ENCODE measurements at places on chromosomes 4 and X.

DNA sequence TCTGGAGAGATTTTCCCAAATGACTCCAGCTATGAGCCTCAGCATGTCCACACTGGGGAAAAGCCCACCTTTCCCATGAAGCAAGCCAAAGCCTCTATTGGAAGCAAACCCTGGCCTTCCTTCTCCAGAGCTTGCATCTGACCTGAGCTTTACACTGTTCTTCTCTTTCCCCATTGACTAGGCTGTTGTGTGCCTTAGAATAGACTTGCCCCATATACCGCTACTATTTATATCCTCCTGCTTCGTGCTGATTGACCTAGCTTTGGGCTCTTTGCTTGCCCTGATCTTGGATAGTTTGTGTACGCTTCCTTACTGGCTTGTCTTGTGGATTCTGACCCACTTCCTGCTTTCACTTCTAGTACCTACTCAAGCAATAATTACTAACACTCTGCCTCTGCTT lies 30.9 kb downstream of the FAM9B start:
- no peak for DNase-seq

DNA sequence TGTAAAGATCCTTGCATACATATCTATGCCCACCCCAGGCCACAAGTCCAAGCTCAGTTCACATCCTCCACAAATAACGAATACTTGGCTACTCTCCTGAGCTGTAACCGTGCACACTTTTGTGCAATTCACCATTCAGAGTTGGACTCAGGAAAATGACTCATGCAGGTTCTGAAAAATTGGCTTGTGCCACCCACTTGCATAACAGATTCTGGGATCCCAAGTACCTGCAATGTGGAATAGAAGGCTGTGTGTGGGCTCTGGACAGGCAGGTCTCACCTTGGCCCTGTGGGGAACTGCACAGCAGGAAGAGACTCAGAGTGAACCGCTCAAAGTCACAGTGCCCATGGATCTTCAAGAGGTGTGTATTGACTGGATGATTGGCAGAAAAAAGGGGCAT lies 502.7 kb downstream of the PACRGL start:
- DNase-seq = no peak

GRCh38 chr4:37953620-37954293 lies 6.4 kb upstream of the PTTG2 start:
- DNase-seq = no peak

- no peak for DNase-seq
Observed at GRCh38 chr4:54400802-54401201, 171.7 kb downstream of the PDGFRA start.

DNA sequence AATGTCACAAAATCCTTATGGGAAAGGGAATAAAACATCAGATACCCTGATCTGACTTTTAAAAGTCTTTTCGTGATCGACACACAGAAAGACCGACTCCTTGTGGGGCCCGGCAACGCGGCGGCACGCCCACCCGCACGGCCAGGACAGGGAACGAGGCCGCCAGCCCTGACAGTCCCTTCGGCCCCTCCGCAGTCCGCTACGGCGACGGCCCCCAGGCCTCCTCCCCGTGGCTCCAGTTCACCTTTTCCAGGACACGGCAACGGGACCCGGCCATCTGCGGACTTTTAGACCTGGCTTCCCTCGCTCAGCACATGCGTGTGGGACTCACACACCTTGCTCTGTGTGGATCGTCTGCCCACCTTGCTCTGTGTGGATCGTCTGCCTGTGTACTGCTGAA lies 33.6 kb upstream of the GTPBP6 start:
- no peak for DNase-seq

GRCh38 chr4:61204353-61205060 lies 4.4 kb downstream of the ADGRL3 start:
- no peak for DNase-seq

- DNase-seq = no peak
Observed at GRCh38 chr4:2419814-2420213, 1.1 kb downstream of the CFAP99 start.

- DNase-seq = no peak
Observed at GRCh38 chr4:54367059-54367458, 138.0 kb downstream of the PDGFRA start.

DNA sequence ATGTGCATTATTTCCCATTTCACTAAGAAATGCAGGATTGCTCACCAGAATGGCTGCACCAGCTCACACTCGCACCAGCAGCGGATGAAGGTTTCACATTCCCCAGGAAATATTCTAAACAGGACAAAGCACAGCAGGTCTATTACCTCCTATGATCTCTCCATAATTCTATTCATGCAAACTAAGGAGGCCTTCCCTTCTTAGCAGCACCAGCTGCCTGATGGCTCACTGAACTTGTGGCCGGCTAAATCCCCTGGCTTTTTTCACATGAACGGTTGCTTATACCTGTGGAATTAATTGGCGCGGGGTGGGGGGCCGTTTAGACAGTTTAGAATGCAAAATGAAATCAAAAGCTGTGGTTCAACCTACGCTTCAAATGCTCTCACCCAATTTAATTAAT lies 73.5 kb upstream of the SRD5A3 start:
- no peak for DNase-seq

- no peak for DNase-seq
Observed at GRCh38 chr4:121796283-121796682, 4.8 kb upstream of the EXOSC9 start.

DNA sequence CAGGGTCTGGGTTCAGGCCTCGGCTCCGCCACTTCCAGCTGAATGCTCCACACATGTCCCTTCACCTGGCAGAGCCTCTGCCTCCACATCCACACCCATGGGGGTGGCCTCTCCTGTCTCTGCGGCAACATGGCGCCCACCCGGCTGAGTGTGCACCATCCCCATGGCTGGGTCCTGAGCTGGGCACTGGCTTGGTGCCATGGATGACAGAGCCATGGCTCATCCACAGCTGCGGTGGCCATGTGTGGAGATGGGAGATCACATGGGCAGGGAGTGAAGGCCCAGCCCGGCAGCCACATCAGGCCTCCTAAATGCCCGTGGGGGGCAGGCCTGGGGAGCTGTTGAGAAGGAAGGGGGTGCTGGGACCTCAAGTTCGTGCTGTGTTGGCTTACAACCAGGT lies 213.7 kb downstream of the AFAP1 start:
- DNase-seq = no peak

Measured in activated T-helper 1 cell treated with Interleukin-2 at 50 U/mL for 16 hours (primary cell).